Activated T-helper 1 cell treated with anti-CD3 and anti-CD28 coated beads, Interleukin-2, amount 50 U/mL, for 16 hours (primary cell): ENCODE measurements at places on chromosomes 16 and 17.

DNA sequence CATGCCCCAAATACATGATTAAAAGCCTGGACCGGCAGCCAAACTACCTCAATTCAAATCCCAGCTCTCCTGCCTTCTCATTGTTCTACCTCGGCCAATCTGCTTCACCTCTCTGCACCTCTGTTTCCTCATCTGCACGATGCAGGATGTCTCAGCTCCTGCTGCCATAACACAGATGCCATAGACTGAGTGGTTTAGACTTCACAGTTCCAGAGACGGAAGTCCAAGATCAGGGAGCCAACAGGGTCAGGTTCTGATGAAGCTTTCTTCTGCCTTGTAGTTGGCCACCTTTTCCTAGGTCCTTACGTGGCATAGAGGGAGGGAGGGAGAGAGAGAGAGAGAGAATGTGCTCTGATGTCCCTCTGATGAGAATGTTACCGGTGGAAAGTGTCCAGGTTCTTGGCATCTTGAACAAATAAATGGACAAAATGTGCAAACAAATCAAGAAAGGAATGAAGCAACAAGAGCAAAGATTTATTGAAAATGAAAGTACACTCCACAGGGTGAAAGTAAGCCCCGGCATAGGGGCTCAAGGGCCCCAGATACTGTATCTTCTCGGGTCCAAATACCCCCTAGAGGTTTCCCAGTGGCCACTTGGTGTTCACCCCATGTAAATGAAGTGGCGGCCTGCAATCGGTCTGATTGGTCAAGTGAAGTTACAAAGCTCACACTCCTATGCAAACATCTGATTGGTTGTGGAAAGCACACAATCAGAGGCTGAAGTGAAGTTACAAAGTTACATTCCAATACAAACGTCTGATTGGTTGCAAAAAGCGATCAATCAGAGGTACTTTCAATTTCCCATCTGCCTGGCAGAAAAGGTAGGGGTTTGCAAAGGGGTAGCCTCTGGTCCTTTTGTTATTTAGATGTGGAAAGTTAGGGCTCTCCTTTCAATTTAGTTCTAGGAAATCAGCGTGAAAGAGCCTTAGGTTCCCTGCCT lies 43.3 kb upstream of the ZCCHC14 start:
- no peak for DNase-seq

GRCh38 chr17:72743037-72743467 lies 349.4 kb downstream of the SLC39A11 start:
- DNase-seq = no peak

DNA sequence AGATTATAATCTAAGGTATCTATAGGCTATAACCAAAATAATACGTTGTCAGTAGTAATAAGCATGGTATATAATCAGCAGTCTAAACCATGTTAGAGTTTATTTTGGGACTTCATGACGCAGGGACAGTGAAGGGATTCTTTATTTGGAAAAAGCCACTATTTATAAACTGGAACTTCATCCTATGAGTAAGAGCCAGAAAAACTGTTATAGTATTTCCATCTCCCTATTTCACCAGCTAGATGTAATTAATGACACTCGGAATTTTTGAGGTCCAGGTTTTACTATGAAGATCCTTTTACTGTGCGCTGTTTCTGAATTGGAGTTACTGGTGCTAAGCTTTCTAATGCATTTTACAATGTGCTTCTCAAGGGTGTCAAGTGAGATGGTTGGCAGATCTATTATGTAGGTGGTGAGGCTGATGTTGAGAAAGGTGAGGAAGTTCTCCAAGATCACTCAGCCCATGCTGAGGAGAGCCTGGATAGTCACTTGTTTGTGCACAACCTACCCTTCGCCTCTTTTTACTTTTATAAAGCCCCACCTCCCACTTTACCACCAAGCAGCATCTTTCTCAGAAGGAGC lies 149.3 kb downstream of the MSI2 start:
- no peak for DNase-seq

GRCh38 chr16:58670177-58670576 lies 14.4 kb downstream of the SLC38A7 start:
- no peak for DNase-seq

- no peak for DNase-seq
Measured at GRCh38 chr16:77775911-77776909, 12.2 kb upstream of the VAT1L start.

GRCh38 chr16:26053889-26054288 lies 362.1 kb downstream of the HS3ST4 start:
- DNase-seq = no peak

GRCh38 chr16:27394516-27394915 lies 7.5 kb upstream of the IL21R start:
- DNase-seq = no peak

- no peak for DNase-seq
Measured at GRCh38 chr17:39304188-39304587, 78.4 kb upstream of the STAC2 start.

DNA sequence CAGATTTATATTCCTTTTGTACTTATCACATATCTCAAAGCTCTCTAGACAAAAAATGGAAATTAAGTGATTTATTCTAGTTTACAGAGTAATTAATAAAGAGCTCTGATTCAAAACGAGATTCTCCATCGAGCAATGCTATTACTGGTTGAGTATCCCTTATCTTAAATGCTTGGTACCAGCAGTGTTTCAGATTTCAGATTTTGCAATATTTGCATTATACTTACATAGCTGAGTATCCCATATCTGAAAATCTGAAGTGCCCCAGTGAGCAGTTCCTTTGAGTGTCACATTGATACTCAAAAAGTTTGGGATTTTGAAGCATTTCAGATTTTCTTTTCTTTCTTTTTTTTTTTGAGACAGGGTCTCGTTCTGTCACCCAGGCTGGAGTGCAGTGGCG lies 57.4 kb upstream of the STAC2 start:
- no peak for DNase-seq

DNA sequence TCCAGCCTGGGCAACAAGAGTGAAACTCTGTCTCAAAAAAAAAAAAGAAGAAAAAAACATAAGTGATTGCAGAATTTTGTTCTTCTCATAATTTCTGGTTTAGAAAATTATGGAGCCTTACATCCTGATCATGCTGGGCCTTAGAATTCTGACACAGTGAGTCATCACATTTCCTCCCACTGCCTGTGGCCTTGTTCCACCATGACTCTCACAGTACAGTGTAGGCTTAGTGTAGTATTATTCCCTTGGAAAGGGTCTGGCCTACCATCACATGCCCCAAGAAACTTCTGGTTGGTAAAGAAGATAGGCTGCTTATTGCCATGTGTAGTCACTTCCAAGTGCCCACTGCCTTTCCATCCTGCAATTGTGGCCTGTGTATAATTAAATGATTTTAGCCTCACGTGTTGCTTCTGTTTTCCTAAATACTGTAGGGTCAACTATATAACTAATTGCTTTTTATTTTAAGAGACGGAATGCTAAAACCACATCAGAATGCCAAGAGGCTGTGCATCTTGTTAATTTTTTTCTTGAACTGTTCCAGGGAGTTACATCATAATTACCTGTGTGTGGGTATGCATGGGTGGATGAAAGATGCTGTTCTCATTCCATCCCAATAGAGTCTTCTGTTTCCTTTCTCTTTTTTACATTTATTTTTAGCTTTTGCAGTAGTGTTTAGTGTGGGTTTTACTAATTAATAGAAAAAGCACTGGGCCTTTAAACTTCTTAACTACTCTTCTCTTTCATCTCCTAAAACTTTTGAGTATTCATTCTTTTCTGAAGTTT lies 25.9 kb downstream of the OGFOD1 start:
- no peak for DNase-seq

DNA sequence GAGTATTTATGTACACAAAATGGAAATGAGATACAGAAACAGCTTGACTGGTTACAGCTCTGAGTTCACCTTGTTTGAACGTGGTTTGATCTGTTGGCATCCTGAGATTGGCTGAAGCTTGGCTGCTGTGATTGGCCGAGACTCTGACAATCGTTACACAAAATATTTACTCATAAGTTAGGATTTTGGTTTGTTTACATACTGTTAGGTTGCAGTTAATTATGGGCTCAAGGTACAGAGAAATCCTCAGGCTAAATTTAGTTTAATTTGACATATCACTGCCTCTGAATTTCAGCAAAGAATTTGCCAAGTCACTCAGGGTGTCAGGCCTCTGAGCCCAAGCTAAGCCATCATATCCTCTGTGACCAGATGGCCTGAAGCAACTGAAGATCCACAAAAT lies 227.3 kb downstream of the COPRS start:
- DNase-seq = no peak

DNA sequence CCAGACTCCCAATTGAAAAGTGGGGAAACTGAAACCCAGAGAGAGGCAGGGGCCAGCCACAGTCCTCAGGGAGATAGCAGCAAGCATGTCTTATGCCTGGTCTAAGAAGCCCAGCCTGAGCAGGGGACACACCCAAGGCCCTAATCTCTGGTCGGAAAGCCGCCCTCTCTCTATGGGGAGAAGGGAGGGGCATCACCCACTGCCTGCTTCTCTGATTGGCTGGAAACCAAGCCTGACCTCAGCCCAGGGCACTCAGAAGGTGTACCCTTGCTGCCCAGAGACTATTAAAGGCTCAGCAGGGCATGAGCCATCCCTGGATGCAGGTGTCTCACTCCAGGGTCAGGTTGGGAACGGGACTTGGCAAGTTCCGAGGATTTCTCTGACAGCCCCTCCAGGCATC lies 5.7 kb upstream of the KRT13 start:
- no peak for DNase-seq

GRCh38 chr17:38417210-38417951 lies 10.9 kb upstream of the ARHGAP23 start:
- DNase-seq = no peak

- DNase-seq = no peak
Measured at GRCh38 chr17:42362245-42362961, 25.8 kb downstream of the STAT3 start.
